ENCODE measurements at places on chromosomes 12 and 14.

DNA sequence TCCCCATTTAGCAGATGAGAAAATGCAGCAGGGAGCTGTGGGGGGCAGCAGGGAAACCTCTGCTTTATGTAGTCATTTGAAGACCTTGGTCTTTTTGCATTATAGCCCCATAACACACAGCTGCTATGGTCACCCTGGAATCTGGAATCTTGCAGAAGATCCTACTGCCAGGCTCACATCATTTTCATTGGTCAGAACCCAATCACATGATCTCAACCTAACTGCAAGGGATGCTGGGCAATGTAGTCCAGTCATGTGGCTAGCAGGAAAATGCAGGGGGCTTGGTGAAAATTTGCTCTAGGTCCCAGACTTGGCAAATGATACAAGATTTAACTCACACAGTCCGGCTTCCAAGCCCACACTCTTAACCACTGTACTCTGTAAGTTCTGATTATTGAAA, 1028.7 kb downstream of the AACS start:
- no peak for DNase-seq

DNA sequence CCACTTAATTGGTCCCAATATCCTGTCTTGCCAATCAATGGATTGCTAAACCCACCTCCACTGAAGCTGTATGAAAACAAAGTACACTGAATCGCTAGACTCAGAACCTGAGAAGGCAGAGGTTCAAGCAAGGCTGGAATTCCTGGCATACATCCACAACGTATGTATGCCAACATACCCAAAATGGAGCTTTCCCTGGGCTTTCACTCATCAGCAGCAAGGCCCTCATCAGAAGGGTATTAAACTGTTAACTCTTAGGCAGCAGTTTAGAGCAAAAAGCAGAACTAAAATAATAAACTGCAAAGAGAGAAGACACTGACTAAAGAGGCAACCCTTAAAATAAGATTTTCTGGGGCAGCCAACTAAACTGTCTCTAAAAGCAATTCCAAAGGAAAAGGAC, 13.6 kb downstream of the MED13L start:
- DNase-seq = no peak

DNA sequence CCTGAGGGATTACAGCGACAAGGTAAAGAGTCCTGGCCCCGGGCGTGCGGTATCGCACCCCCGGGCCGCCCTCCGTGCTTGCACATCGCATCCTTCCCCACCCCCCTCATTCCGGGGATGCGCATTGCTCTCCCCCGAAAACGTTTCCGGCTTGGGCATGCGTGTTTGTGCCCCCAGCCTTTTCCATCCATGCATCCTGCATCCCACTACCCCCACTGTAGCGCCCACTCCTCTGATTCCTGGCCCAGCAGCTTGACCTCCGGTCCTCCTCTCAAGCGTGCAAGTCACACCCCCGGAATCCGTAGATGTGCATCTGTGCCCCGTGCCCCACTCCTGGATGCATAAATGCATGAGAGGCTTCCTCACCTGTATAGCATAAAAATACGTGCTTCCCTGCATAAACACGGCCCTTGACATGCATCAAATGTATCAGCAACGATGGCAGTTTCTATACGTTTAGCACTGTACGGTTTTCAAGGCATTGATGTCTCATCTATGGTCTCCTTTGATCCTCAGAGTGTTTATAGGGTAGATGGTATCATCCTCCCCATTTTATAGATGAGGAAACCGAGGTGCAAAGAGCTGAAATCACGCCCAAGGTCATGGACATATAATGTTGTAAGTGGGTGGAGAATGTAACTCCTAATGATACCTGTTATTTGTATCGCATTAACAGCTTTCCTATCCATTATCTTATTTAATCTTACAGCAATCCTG, 484 bp downstream of the RIC8B start:
- DNase-seq = no peak

DNA sequence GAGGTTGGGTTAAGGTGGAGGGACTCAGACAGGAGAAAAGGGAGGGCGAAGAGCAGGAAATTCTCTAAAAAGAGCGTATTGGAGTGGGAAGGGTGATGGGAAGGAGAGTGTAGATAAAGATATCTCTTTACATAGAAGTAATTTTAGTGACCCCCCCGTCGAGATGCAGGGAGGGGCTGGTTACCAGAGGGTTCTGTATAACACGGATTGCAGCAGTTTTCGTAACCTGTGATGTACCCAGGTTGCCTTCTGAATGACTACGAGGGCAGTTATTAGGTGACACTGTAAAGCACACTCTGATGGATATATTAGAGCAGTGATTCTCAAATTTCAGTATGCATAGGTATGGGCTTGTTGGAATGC, 443 bp downstream of the DNAL1 start:
- no peak for DNase-seq

DNA sequence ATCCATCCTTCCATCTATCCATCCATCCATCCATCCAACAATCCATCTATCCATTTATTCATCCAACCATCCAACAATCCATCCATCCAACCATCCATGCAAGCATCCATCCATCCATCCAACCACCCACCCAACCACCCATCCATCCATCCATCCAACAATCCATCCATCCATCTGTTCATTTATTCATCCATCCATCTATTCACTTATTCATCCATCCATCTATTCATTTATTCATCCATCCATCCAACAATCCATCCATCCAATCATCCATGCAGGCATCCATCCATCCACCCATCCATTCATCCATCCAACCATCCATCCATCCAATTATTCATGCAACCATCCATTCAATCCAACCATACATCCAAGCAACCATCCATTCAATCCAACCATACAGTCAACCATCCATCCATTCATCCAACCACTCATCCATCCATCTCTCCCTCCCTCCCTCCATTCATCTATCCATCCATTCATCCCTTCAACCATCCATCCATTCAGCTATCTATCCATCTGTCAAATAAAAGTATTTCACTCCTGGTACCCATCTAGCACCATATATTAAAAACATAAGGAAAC, 86.1 kb downstream of the KSR2 start:
- DNase-seq = no peak

DNA sequence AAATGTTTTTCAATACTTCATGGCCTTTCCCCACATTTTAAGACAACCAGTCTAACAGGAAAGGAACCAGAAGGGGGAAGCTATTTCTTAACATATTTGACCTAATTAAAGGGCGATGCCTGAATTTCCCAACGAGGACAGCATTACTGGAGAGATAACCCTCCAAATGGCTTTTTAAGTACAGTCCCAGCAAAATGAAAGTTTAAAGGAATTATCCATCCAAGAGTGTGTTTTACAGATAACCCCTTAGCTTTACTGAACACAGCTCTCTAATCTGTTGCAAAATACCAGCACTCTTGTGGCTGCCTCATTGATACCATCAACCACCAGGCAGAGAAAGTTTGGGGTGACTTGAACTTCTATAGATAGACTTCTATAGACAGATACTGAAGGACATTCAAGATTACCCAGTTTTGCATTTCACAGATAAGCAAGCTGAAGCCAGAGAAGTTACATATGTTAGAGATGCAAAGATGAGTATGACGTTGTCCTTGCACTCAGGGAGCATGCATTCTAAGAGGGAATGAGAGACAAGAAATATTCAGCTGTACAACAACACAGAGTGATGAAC, 41.3 kb upstream of the DUSP6 start:
- DNase-seq = no peak

- no peak for DNase-seq
Observed at GRCh38 chr14:104386151-104386841, 193.3 kb upstream of the C14orf180 start.

DNA sequence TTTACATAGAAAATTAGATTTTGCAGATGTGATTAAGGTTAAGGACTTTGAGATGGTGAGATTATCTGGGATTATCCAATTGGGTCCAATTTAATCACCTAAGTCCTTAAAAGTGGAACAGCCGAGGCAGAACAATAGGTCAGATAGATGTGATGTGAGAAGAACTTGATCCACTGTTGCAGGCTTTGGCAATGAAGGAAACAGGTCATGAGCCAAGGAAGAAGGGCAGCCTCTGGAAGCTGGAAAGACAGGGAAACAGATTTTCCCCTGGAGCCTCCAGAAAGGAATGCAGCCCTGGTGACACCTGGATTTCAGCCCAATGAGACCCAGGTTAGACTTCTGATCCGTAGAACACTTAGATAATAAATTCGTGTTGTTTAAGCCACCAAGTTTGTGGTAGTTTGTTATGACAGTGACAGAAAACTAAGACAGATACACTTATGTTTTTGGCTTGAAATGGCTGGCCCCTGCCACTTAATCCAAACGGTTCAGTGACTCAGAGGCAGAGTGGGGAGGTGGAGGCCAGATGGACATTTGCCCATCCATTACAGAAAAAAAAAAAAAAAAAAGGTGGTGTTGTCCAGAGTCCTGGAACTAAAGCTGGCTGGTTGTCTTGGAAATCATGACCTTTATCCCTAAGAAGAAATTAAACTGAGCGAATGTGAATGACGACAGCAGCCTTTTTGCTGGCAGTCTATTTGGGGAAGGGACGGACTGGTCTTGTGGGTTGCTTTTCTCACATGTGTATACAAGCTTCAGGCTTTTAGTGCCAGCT, 181.9 kb upstream of the NRXN3 start:
- DNase-seq = no peak

DNA sequence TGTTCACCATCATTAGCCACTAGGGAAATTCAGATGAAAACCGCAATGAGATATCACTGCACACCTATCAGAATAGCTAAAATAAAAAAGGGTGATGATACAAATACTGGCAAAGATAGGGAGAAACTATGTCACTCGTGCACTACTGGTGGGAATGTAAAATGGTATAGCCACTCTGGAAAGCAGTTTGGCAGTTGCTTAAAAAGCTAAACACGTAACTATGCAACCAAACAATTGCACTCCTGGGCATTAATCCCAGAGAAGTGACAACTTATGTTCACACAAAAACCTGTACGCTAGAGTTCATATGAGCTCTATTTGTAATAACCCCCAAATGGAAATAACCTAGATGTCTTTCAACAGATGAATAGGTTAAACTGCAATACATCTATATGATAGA, 35.4 kb downstream of the GPR135 start:
- no peak for DNase-seq

GRCh38 chr12:112798048-112798760, 6.7 kb downstream of the RPH3A start:
- no peak for DNase-seq

DNA sequence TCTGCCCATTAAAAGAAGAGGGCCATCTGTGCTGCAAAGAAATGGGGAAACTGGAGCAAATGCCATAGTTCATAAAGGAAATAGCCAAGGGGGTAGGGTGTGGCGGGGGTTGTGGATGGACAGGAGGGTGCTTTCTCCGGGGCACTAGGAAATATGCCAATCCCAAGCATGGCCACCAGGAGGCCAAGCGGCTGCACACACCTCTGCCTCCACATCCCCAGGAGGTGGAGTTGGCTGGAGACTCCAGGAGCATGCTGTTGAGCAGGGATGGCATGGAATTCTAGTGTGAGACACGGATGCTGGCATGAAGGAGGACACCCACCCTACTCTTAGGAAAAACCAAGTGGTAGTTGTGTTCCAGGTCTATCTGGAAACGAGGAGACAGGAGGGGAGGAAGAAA, 25.2 kb downstream of the NID2 start:
- DNase-seq = peak; percentile 36

GRCh38 chr14:99605299-99605961, 1.4 kb upstream of the CCDC85C start:
- peak; percentile 67 for DNase-seq

GRCh38 chr12:27133022-27133590, 50.7 kb upstream of the C12orf71 start:
- no peak for DNase-seq
